ENCODE measurements at places on chromosomes 12 and 14.

DNA sequence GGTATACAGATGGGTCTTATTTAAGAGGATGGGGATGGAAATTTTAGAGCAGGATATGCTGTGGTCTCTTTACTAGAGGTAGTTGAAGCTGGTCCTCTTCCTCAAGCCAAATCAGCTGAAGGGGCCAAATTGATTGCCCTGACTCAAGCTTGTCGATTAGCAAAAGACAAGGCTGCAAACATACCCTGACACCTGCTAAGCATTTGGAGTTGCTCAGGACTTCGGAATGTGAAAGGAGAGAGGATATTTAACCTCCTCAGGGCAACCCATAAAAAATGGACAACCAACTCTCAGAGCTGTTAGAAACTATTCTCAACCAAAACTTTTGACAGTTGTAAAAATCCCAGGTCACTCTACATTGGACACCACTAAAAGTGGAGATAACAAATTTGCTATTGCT, 15.6 kb downstream of the PTGDR start:
- no peak for DNase-seq

GRCh38 chr14:75871181-75871880, 110.5 kb downstream of the TGFB3 start:
- DNase-seq, result no peak

- DNase-seq, result peak; percentile 42
Observed at GRCh38 chr12:31485571-31485970, 105.4 kb downstream of the DENND5B start.

DNA sequence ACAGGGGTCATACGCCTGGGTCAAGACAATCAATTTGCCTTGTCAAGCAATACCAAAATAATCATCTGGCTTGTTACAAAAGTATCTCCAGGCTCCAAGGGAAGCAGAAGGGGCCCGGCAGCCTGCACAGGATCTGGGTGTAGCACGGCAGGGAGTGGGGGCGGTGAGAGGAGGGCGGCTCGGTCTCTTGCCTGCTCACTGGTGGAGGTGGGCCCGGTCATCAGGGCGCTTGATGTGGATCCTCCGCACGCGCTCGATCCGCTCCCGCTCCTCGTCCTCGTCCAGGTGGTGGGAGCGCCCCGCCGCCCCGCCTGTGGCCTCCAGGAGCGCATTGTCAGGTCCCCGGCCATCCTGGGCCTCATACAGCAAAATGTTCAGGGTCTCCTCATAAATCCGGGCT, 25.7 kb downstream of the KCTD10 start:
- no peak for DNase-seq

- peak; percentile 34 for DNase-seq
Observed at GRCh38 chr12:47080725-47081502, 1.2 kb upstream of the AMIGO2 start.

DNA sequence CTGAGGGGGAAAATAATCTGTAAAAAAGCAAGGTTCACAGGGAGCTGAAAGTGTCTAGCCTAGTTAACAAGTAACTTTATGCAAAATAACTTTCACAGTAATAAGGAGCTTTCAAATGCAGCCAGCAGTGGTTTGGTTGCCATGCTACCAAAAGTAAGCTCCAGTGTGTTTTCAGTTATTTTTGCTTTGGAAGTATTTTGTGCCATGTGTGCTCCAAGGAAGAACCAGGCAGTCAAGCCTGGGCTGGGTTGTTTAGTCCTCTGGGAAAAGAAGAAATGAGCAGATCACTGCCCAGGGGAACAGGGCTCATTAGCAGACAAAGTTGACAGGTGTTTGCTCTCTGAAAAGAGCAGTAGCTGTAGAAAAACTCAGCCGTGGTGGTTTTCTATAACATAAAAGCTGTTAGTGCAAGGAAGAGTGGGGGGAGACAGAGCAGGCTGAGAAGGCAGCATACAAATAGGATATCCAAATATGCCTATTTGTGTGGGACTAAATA, 92.8 kb upstream of the TMTC2 start:
- DNase-seq, result no peak

DNA sequence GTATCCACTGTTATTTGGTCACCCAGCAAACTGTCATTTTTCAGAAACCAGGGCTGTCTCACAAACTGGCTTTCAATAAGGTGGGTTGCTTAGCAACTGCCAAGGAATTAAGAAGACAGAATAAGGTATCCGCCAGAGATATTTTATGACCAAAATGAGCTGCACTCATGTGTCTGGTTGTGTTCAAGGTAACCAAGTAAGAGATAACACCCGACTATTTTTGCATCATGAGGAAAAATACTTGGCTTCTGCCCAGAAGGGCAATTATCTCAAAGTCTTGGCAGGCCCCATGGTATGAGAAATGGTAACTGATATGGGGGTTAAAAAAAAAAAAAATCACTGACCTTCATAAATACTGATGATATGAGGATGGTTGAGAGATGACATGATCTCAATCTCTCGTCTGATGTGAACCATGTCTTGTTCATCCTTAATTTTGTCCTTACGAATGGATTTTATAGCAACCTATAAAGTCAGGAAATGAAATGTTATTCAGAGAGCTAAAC, 32.6 kb downstream of the NUAK1 start:
- no peak for DNase-seq

DNA sequence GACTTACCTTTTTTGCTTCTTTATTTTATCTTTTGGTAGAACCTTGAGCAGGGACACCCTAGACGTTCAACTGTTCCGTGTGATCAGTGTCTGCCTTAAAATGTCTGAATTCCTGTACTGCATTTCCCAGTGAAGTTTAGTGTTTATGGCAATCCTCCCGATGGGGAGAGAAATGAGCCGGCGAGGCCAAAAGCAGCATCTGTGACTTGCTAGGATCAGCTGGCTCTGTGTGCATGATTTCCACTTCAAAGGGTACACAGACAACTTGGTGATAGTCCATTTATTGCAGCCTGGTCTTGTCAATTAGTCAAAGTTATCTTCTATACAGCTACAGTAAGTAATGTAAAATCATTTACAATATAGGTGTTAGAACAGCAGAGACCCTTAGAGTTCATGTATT, 768.5 kb downstream of the DIO2 start:
- DNase-seq, result no peak

GRCh38 chr14:21647380-21647779, 6.3 kb upstream of the OR4E2 start:
- DNase-seq, result no peak

DNA sequence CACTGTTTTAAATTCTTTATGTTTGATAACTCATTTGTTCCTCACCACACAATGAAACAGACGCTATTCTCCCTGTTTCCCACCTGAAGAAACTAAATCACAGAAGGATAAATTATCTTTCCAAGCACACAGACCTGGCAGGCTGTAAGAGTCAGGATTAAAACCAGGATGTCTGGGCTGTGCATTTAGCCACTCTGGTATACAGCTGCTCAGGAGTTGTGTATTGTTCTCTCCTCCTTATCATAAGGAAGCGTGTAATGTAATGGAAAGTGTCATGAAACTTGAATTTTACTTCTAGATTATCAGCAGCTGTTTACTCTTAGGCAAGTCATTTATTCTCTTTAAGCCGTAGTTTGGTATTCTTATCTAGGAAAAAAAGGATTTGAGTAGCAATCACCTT, 154.8 kb upstream of the LRIG3 start:
- DNase-seq, result no peak

DNA sequence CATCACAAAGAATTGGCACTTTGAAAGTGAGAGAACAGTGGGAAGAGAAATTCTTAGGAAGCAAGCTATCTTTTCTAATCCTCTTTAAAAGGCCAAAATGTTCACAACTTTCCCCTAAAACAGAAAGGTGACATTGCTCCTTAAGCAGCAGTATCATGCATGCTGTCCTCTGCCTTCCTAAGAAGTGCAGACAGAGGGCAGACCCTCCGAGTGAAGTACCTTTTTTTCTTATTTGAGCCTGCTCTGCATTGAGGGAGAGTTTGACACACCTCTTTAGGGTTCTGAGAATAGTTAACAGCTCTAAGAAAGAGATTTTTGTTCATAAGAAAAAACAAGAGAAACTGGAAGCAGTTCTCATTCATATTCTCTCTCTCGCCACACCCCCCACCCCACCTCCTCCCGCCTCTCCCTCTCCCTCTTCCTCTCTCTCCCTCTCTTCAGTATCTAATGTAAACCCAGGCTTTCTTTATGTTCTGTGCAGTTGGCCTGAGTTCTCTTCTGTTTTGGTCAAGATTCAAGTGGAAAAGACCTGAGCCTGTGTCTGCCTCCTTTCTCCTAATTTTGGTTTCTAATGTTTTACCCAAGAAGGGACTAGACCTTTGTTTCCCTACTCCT, 709.1 kb downstream of the DIO2 start:
- no peak for DNase-seq

GRCh38 chr14:53528185-53528671, 375.1 kb upstream of the DDHD1 start:
- no peak for DNase-seq

DNA sequence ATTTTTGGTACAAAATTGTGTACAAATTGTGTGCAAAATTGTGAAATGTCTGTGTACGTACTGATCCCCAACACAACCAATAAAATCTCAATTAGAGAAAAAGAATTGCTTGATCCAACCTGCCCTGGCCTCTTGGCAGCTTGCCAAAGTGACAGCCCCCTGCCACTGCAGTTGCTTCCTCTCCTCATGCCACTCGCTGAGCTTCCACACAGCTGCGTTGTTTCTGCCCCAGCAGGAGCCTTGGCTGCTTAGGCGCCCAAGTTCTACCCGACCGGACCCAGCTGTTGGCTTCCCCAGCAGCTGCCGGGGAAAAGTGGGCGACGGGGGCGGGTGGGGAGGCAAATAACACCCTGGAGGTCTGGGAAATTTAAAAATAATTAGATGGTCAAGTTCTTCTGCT, 171.8 kb upstream of the ATF7IP start:
- no peak for DNase-seq

- DNase-seq, result no peak
Observed at GRCh38 chr12:104635607-104636343, 179.0 kb downstream of the CHST11 start.

GRCh38 chr12:120234643-120235368, 30.7 kb downstream of the PXN start:
- DNase-seq, result peak; percentile 87

GRCh38 chr12:56469007-56469930, 891 bp downstream of the SPRYD4 start:
- no peak for DNase-seq

GRCh38 chr14:51439896-51440295, 199.8 kb downstream of the TMX1 start:
- no peak for DNase-seq

GRCh38 chr12:123115409-123116121, 35.3 kb downstream of the PITPNM2 start:
- DNase-seq, result no peak

GRCh38 chr14:51507906-51508511, 143.7 kb upstream of the FRMD6 start:
- DNase-seq, result no peak

GRCh38 chr14:50812180-50812579, 18.8 kb downstream of the NIN start:
- DNase-seq, result no peak

DNA sequence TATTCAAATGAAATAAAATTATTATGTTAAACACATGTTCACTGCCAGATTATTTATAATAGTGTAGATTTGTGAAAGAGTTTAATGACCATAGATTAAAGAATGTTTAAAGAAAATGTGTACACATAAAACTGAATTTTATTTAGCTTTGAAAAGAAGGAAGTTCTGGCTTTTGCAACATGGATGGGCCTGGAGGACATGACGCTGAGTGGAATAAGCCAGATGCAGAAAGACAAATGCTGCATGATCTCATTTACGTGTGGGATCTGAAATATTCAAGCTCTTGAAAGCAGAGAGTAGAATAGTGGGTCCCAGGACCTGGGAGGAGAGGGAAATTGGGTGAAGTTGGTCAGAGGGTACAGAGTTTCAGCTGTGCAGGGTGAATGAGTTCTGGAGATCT, 1261.2 kb downstream of the TMEM121 start:
- no peak for DNase-seq

DNA sequence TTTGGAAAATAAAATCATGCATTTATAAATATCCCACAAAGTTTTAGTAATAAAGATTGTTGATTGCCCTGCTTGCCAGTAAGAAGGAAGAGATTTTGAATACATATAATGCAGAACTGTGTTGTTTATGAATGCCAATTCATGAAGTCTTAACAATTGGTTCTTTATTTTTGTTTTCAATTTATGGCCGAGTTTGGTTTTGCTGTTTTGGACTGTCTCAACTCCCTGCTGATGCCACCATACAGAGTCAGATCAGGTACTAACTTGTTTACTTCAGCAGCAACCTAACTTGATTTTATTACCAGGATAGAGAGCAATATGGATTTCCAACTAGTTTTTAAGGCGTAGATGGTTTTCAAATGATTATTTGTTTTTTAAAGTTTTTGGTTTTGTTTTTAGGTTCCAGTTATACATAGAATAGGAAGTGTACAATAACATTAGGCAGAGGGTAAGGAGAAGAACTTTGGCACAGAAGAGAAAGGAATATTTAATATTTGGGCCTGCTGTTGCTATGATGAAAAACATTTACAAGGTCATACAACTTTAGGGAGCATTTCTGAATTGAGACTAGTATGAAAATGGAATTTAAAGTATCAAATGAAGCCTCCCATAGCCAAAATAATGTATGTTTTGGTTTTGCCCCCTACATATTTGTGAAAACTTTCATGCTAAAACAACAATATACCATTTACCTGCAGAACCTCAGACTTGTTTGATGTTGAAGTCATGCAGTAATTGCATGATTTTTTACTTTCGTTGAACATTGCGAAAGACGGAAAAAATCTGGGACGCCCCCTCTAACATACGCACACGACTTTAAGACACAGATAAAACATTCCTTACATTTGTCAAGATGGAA, 904 bp upstream of the FAM177A1 start:
- DNase-seq, result no peak

DNA sequence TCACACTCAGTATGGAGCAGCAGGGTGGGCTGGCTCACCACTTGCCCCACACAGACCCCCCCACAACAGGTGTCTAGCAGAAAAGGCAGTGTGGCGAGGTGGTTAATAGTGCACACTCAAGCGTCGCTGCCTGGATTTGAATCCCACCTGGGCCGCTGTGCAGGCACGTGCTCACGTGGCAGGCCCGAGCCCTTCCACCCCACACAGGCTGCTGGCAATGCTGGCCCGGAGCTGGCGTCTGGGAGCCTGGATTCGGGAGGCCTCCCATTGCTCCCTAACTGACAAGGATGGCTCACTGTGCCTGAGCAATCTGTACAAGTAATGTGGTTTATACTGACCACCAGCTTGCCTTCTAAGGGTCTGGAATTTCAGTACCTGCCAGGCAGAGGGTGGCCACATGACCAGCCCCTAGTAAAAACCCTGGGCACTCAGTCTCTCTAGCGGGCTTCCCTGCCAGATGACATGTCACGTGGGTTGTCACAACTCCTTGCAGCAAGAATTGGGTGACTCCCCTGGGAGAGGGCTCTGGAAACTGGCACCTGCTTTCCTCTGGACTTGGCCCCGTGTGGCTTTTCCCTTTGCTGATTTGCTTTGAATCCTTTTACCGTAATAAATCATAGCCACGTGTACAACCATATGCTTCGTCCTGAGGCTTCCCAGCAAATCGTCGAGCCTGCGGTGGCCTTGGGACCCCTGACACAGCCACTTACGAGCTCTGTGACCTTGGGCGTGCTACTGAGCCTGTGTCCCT, 72.8 kb downstream of the SCARB1 start:
- no peak for DNase-seq

GRCh38 chr12:89350630-89351488, 1.4 kb downstream of the DUSP6 start:
- DNase-seq, result peak; percentile 50

- peak; percentile 92 for DNase-seq
Observed at GRCh38 chr14:24262821-24263733, at the start of gene TGM1. Gene TGM1, minus strand, starts transcription at chr14:24263177. Its CDS starts 825 bp downstream, at chr14:24262352.
